Fibroblast of skin of left biceps (primary cell): ENCODE measurements at places on chromosomes 2 and 18.
A peak's percentile ranks its signal among the peaks of the same experiment; 100 is the strongest.

- DNase-seq = no peak
Observed at GRCh38 chr18:36829362-36830157, 633 bp downstream of the KIAA1328 start.

- no peak for DNase-seq
Observed at GRCh38 chr2:180006231-180006630, 866 bp downstream of the CWC22 start.

DNA sequence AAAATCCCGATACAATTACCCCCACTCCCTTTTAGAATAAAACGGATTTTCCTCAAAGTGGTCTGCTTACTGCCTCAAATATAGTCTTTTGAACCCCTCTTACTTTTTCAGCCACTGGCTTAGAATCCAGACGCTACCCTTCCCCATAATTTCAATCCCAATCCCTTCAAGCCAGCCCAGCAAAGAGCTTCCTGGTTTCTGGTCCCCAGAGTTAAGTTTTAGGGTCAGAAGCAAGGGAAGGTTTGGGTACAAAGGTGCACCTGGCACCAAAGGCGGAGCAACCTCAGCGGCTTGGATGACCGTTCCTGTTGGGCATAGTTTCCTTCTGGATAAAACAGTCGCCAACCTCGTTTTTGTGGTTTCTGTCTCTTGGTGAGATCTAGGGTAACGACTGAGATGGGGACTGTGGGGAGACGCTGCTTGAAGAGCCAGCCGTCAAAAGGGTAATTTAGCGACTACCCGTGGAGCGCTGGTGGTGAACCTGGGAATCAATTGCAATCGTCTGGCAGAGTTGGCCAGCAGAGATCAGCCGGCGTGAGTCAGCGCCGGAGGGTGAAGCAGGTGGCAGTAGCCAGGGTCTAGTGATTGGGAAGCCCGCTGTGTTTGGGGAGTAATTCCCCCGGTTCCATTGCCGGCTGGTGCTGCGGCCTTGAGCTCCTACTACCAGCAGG is 1.6 kb downstream of the FEV start:
- DNase-seq = no peak

GRCh38 chr2:10452956-10453904 is 5.1 kb upstream of the ODC1 start:
- no peak for DNase-seq

GRCh38 chr18:21853016-21853415 is 112.4 kb downstream of the MIB1 start:
- DNase-seq = peak; percentile 12

GRCh38 chr2:16507655-16508489 is 157.8 kb downstream of the CYRIA start:
- no peak for DNase-seq
